Thoracic aorta (tissue), 2 donors: ENCODE measurements at places on chromosomes 16 and 17. TPM values are rescaled to one million over a fixed set of nuclear protein-coding genes. Genes with fewer than 3 reads are reported as not detected.

The SOX9 gene
- 1.2 TPM for total RNA-seq

The MRPS7 gene
- total RNA-seq = 33.2 TPM

The SMIM36 gene
- not detected for total RNA-seq

GRCh38 chr17:73423159-73423715 is 111.4 kb upstream of the CDC42EP4 start:
- no peak for DNase-seq

GRCh38 chr17:42363767-42364585 is 24.3 kb downstream of the STAT3 start:
- no peak for DNase-seq

DNA sequence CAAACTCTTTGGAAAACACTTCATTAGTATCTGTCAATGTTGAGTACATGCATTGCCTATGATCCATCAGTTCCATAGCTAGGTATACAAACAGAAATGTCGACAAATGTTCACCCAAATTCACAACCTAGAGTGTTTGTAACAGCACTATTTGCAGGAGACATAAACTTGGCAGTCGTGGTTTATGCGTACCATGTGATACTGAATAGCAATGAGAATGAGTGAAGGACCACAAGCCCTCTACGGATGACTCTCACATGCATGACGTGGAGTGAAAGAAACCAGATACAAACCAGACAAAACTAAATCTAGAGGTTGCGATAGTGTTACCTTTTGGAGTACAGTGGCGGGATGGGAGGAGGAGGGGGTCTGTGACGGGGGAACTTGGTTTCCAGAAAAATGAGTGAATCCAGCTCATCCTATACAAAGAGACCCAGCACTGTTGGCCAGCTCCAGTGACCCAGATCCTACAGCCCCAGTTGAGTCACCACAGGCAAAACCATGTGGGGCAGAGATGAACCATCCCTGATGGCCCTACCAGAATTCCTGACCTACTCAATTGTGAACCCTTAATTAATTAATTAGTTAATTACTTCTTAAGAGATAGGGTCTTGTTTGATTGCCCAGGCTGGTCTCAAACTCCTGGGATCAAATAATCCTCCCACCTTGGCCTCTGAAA is 15.9 kb upstream of the ULK2 start:
- DNase-seq = no peak

GRCh38 chr17:74851612-74852236 is 8.0 kb downstream of the GRIN2C start:
- no peak for DNase-seq

GRCh38 chr17:30796016-30796415 is 28.5 kb downstream of the CRLF3 start:
- DNase-seq = no peak

DNA sequence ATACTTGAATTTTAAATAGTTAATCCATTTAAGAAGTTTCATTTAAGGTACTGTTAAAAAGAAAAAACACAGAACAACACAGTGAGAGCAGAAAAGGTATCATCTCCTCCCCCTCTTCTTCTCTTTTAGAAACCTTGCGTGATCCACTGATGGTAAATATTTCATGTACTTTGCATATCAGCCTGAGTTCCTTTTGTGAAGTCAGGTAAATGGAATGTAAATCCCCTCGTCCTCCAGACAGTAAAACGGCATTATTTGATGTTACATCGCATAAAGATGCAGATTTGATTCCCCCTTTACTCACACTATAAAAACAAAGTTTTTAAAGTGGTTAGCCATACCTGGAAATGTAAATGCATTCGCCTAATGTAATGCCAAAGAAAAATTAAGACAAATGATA is 234.4 kb downstream of the WWOX start:
- DNase-seq = no peak

- no peak for DNase-seq
Measured at GRCh38 chr16:4018391-4018790, 97.9 kb downstream of the ADCY9 start.

GRCh38 chr17:51118330-51119195 is 2.1 kb downstream of the SPAG9 start:
- no peak for DNase-seq
